ENCODE measurements at places on chromosomes 16 and 17. TPM values are rescaled to one million over a fixed set of nuclear protein-coding genes. Genes with fewer than 3 reads are reported as not detected.

Gene HAP1
- total RNA-seq = 0.09 TPM

Gene C1QTNF8
- not detected for total RNA-seq

Gene ARL5C
- not detected for total RNA-seq

GRCh38 chr17:64128787-64129514, 993 bp downstream of the ERN1 start:
- no peak for DNase-seq

DNA sequence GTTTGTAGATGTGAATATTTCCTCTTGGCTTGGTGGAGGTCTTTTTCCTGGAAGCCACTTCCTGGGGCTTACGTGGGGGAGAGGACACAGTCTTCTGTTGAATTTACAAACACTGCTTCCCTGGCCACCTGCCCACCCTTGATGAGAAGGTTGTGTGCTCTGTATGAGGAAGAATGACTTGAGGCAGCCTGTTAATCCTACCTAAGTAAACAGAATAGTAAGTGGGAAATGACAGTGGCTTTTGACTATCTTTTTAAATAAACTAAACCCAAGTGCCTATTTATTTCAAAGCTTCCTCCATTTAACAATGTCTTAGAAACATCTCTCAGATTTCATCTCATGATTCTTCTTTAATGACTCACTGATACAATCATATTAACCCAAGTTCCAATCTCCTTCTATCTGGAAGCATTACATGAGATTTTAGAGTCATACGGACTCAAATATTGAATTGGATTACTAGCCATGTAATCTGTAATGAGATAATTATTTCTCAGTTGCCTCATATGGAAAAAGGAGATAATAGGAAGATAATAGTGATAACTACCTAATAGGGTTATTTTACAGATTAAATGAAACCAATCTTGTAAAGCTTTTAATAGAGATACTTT, 96.6 kb upstream of the SMIM36 start:
- peak; percentile 75 for DNase-seq

DNA sequence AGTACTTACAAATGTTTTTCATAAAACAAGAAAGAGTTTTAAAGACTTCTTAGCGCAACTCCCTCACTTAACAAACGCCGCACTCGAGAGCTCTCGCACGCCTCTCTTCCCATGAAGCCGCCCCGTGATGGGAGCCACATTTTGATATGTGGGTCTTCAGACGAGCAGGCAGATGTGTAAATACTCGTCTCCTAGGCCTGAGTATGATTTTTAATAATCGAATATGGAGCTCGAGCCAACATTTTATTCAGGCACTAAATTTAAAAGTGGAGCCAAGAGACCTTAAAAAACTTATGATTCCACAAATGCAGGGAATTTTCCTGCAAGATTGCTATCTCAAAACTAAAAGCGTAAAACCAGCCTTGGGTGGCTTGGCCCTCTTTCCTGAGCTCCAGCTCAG, 55.4 kb downstream of the IRX6 start:
- DNase-seq = no peak

DNA sequence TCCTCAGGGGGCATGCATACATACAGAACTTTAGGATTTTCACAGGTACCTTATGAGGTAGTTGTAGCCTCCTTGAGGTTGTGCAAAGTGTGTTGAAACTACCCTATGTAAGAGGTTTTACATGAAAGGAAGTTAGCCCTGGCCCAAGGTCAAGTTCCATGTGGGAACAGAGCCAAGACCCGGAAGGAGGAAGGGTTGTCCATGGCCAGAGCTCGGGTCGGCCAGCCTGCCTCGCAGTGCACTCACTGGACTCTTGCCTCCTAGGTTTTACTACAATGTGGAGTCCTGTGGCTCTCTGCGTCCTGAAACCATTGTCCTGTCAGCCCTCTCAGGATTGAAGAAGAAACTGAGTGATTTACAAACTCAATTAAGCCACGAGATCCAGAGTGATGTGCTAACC, 8.2 kb downstream of the POLR2C start:
- DNase-seq = peak; percentile 79

DNA sequence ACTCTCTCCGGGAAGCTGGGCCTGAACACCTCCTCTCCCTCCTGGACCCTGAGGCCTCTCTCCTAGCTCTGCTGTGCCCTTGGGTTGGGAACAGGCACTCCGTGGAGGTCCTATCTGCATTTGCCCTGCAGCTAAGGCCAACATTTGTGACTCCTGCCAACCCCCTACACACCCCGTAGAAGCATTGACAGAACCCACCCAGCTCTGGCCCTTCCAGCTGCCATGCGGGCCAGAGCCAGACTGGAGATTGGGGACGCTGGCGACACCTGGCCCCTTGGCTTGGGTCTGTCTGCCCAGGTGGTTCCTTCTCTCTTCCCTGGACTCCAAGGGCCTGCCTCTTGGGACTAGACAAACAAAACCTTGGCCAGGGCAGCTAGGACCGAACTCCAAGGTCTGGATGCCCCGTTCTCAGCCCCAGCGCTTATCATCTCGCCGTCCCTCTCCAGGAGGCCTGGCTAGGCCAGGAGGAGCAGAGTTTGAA, 644 bp upstream of the RHBDF2 start:
- no peak for DNase-seq

Measured in sciatic nerve (tissue), 2 donors.